ENCODE measurements at places on chromosomes 5 and 9. TPM values are rescaled to one million over a fixed set of nuclear protein-coding genes. Genes with fewer than 3 reads are reported as not detected.

The HAVCR2 gene
- 0.15 TPM for total RNA-seq

The JAKMIP2 gene
- total RNA-seq, result not detected

The TTC23L gene
- total RNA-seq, result 0.15 TPM

The SYNPO gene
- 6.2 TPM for total RNA-seq

The IFNA2 gene
- not detected for total RNA-seq

The CCNJL gene
- 6.2 TPM for total RNA-seq

The PTTG1 gene
- total RNA-seq, result 212 TPM

The GPRIN1 gene
- total RNA-seq, result 6.5 TPM

The ACOT12 gene
- not detected for total RNA-seq

The CNTFR gene
- total RNA-seq, result not detected

The ORM1 gene
- not detected for total RNA-seq

The SMIM33 gene
- total RNA-seq, result under 0.01 TPM

The C9 gene
- not detected for total RNA-seq

The COL23A1 gene
- total RNA-seq, result 0.15 TPM

The SETX gene
- total RNA-seq, result 73.7 TPM

The IFNA13 gene
- not detected for total RNA-seq

The KLF4 gene
- 1.1 TPM for total RNA-seq

The RNF183 gene
- not detected for total RNA-seq

Measured in epithelial cell of umbilical artery (primary cell).